Hematopoietic multipotent progenitor cell treated with erythropoietin and hydrocortisone succinate and interleukin-3 and kit ligand, for 15 days (in vitro differentiated cells): ENCODE measurements at places on chromosomes 6 and 20.

DNA sequence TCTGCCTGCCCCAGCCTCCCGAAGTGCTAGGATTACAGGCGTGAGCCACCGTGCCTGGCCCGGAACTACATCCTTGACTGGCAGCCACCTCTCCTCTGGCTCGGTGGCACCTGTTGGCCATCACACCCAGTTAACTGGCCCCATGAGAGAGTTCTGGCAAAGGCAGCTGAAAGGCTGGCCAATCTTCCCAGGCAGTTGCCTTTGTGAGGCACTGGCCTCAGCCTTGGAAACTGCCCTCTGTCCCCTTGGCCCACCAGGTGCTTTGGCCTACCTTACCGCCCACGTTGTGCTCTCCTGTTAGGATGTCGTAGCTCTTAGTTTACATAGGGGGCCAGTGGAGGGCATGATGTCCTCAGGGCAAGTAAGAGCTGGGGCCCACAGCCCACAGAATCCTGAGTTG, 9.6 kb upstream of the MANBAL start:
- no peak for DNase-seq

GRCh38 chr6:122388945-122389344, 10.5 kb upstream of the HSF2 start:
- DNase-seq: no peak

- DNase-seq: no peak
Measured at GRCh38 chr20:45470262-45470931, 844 bp downstream of the WFDC2 start.

DNA sequence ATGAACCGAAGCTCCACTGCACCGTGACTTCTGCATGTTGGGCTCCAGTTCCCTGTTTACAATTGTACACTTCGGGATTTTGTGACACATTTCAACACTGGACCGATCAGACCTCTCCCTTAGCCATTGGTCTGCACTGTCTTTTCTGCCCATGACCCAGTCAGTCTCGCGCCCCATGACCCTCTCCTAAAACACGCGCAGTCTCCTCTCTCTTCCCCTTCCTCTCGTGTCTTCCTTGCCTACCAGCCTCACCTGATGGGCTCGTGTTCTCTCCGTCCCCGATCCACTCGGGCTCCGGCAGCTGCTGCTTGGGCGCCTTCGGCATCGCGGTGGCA, 535 bp upstream of the ABCF1 start:
- no peak for DNase-seq

GRCh38 chr20:17752459-17752858, 52.7 kb downstream of the BANF2 start:
- DNase-seq: no peak

DNA sequence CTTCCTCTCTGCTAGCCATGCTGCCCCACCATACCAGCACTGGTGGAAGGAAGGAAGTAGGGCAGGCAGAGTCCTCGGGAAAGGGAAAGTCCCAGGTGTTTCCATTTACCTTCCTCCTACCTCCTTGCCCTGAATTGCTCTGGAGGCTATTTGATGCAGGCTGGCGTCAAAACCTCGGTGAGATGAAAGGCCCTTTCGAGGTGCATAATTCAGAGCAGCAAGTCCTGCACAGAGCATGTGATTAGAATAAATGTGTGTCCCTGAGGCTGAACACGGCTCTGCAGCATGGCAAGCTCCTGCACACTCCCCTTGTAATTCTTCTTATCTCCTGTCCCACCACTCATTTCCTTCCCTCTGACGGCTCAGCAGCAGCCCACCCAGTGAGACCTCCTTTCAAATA, 98.7 kb upstream of the LRFN2 start:
- no peak for DNase-seq

- DNase-seq: no peak
Measured at GRCh38 chr6:105875974-105876640, 210.0 kb upstream of the PRDM1 start.

DNA sequence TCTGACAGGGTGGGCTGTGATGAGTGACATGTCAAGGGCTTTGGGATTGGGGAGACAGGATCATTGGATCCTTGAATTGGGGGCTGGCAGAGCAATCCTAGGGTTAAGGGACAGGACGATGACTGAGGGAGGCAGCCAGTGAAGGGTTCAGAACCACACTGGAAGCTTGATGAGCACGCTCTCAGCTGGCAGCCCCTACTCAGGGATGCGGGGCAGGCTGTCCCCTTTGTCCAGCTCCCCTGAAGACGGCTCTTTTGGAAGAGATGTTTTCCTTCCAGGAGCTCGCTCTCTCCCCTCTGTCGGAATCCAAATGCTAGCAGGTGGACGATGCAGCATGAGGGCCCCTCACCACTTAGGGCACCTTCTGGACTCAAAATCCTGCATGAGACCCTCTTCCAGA, 8.4 kb downstream of the TGM3 start:
- DNase-seq: no peak

GRCh38 chr6:80263585-80263984, 157.1 kb downstream of the BCKDHB start:
- no peak for DNase-seq

DNA sequence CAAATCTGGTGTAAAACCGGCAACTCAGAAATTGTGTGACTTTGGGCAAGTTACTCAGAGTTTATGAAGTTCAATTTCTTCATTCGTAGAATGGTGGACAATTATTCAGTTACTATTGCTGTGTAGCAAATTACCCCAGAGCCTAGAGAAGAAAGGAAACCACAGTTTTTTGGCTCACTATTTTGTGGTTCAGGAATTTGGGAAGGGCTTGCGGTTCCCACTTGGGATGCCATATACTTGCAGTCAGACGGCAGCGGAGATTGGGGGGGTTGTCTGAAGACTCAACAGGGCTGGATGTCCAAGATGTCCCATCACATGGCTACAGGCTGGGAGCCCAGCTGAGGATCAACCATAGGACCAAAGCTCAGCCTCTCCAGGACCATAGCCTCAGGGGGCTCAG, 108.1 kb downstream of the PCSK2 start:
- no peak for DNase-seq

DNA sequence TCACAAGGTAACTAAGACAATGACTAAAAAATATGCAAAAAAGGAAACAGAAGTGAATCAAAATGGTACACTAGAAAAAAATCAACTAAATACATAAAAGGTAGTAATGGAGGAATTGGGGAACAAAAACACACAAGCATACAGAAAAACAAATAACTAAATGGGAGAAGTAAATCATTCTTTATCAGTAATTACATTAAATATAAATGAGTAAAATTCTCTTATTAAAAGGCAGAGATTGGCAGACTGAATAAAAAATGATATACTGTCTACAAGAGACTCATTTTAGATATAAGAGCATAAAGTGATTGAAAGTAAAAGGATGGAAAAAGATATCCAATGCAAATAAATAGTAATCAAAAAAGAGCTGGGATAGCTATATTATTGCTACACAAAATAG, 39.4 kb upstream of the VEGFA start:
- no peak for DNase-seq

GRCh38 chr6:38403548-38403947, 236.2 kb downstream of the BTBD9 start:
- DNase-seq: no peak

- no peak for DNase-seq
Measured at GRCh38 chr20:6079016-6079415, 25.2 kb upstream of the LRRN4 start.

DNA sequence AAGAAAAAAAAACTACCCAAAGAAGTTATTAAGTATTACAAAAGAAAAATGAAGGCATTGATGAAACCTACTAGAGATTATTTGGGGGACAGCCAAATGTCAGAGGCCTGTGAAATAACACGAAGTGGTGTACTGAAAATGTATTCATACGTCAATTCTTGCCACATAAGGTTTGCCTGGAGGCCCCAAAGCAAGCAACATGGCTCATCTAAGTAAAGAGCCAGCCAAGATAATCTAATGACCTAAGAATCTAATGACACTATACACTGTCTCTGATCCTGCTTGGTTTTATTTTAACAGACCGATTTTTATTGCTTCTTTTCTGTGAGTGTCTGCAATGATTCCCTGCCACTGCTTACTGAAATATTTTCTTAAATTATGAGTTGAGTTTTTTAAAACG, 34.7 kb downstream of the FILIP1 start:
- DNase-seq: no peak

DNA sequence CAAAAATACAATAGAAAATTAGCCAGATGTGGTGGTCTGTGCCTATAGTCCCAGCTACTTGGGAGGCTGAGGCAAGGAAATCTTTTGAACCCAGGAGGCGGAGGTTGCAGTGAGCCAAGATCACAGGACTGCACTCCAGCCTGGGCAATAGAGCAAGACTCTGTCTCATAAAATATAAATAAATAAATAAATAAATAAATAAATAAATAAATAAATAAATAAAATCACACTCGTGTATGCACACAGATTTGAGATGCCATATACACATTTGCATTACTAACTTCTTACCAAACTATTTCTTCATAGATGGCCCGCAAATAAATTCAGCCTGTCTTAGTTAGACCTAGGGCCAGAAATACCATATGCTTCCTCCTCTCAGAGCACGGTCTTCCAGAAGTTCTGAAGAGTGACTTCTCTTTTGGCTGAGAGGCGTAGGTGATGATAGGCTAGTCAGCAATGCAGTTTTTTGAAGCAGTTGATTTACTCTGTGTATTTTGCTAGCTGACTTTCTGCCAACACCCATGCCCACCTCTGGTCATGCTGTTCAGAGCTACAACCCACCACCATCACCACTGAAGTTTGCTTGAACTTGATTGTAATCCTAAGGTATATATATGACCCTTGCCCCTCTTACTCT, 150.1 kb downstream of the SASH1 start:
- DNase-seq: no peak

DNA sequence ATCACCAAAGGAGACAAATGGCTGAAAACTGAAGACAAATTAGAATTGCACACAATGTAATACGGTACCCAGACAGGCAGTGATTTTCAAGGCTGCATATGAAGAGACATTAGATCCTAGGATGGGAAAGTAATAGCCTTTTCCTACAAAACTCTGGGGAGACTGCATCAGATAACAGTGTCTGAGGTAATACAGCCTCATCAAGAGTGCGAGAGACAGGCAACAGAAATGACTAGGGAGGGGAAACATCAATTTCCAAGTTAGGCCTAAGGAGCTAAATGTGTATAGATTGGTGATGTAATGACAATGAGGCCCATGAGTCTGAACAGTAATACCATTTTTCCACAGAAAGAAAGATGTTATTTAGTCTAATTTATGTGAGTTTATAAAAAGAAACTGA, 200.3 kb downstream of the HTR1B start:
- no peak for DNase-seq

DNA sequence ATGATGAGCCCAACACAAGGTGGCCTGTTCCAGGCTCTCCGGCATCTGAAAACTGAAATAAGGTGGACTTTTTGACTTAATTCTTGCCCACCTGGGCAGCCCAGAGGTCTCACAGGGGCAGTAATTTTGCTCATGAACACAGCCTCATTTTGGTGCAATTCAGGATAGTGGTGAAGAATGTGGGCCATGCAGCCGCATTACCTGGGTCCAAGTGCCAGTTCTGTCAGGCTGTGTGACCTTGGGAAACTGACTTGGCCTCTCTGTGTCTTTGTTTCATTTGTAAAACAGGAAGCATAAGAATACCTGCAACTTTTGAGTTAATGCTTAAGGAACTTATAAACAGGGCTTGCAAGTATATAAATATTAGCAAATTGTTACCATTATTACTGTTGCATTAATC, 5.6 kb downstream of the PREX1 start:
- no peak for DNase-seq

DNA sequence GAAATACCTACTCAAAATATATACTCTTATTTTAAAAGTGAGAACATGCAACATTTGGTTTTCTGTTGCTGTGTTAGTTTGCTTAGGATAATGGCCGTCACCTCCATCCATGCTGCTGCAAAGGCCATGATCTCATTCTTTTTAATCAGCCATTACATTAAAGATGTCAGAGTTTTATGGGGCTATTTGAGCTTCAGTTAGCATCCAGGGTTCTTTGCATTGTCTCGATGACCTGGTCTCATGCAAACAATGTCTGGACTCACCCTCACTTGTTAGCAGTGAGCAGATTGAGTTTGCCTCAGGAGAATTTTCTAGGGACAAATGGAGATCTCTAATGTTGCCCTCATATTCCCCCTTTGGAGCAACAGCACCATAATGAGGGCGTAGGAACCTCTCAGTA, 458.7 kb upstream of the AGPAT4 start:
- no peak for DNase-seq

GRCh38 chr6:83505356-83505755, 7.0 kb upstream of the PRSS35 start:
- no peak for DNase-seq

DNA sequence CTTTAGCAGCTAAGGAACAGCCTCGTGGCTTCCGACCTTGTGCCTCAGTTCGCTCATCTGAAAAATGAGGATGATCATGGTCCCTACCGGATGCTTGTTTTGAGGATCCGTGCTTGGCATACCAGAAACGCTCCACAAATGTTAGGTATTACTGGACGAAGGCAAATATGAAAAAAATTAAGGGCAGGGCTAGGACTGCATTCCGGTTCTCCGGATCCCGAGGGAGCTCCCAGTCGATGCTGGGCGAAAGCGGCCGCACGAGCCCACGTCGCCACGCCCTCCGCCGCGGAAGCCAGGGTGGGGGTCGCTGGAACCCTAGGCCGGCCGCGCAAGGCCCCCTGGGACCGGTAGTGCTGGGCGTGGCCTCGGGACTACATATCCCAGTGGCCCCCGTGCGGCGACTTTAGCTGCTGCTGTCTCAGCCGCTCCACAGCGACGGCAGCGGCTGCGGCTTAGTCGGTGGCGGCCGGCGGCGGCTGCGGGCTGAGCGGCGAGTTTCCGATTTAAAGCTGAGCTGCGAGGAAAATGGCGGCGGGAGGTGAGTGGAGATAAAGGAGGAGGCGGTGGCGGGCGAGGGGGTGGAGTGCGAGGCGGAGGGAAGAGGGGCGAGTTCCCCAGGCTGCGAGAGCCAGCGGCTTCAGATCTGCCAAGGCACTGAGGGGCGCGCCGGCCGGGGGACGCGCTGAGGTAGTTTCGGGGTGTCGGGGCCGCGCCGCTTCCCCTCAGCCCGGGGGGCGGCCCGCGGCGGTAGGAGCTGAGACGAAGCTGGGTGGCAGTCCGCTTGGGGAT, at the start of gene NCOA3:
TSS of gene NCOA3 (plus strand) at position 406 of the 789 bp plus-strand sequence. CDS start 120,361 bp downstream, outside the sequence.
- peak; percentile 86 for DNase-seq
